Amniotic stem cell (primary cell): ENCODE measurements at places on chromosomes 5 and 9.

- no peak for DNase-seq
Measured at GRCh38 chr5:93603078-93603792, 20.2 kb downstream of the NR2F1 start.

DNA sequence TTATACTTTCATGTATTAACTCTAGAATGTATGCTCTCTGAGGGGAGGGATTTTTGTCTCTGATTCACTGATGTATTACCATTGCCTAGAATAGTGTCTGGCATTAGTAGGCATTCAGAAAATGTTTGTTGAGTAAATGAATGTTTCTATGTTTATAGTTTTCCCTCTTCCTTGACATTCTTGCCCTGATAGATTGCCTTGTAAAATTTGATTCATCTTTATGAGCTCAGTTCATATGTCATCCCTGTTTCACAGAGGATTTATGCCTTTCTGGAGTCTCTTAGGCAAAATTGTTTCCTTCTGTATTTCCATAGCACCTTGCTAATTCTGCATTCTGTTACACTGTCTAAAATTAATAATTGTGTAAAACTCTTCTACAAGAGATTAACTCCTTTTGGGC, 72.3 kb downstream of the RASA1 start:
- no peak for DNase-seq

GRCh38 chr9:89473762-89474469, 24.0 kb downstream of the SEMA4D start:
- no peak for DNase-seq

GRCh38 chr5:5887833-5888232, 465.4 kb downstream of the ICE1 start:
- DNase-seq, result no peak

- no peak for DNase-seq
Measured at GRCh38 chr5:177023303-177023664, 788 bp downstream of the ZNF346 start.

- DNase-seq, result no peak
Measured at GRCh38 chr5:177249761-177250537, 53.6 kb downstream of the RAB24 start.

- no peak for DNase-seq
Measured at GRCh38 chr9:95505717-95506427, 10.9 kb downstream of the PTCH1 start.

GRCh38 chr9:114261987-114262386, 60.9 kb upstream of the ORM1 start:
- no peak for DNase-seq

DNA sequence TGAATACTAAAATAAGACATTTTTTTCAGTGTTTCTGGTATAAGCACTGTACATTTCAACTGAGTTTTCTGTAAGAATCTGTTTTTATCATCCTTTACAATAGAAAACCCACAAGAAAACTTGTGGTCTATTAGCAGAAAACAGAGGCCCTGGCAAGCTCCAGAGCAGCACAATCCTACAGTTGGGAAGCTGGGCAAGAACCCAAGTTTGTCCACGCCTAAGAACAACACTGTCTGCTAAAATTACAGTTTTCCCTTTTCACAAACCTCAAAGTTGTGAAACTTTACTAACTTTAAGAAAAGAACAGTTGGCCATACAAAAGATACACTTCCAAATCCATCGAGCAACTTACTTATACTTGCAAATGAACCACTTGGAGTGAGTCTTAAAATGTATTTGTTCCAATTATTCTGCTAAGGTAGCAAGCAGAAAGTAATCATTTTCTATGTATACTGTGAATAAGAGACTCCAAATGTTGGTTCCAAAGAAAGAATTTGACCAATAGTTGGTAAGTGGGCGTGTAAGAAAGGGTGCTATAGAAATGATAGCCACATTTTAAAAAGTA, 982.0 kb upstream of the ARRDC3 start:
- DNase-seq, result no peak

- DNase-seq, result no peak
Measured at GRCh38 chr9:114777821-114778609, 27.8 kb downstream of the TNFSF15 start.

GRCh38 chr5:123086376-123087055, 2.5 kb upstream of the PRDM6 start:
- DNase-seq, result no peak

GRCh38 chr5:136666970-136667620, 301.8 kb upstream of the TRPC7 start:
- DNase-seq, result no peak

- DNase-seq, result peak; percentile 80
Measured at GRCh38 chr9:98860871-98861293, 53.4 kb downstream of the GALNT12 start.

DNA sequence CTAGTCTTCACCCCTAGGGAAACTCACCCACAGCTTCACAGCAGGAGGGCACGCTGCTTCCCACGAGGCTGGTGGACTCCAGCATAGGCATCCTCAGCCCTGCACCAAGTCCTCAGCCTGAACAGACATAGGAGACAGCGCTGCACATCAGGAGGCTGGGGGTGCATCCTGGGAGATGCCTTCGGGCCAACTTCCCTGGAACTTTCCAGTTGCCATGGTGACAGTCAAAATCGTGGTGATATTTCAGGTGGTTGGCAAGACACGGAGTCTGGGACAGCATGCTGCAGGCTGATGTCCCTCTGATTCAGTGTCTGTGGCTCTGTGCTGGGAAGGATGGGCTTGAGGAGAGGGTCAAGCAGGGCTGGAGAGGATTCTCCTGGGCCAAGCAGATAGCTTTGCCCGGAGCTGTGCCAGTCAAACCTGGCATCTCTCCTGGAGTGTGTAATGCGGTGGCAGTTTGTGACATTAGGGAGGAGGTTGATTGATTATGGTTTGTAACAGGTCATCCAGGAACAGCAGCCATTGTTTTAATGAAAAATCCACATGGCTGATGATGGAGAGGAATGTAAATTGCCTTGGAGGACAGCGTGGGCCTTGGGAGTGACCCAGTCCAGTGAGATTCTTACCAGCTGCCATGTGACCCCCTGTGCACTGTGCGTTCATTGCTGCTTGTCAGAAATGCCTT, 35.6 kb upstream of the SEMA4D start:
- DNase-seq, result no peak

DNA sequence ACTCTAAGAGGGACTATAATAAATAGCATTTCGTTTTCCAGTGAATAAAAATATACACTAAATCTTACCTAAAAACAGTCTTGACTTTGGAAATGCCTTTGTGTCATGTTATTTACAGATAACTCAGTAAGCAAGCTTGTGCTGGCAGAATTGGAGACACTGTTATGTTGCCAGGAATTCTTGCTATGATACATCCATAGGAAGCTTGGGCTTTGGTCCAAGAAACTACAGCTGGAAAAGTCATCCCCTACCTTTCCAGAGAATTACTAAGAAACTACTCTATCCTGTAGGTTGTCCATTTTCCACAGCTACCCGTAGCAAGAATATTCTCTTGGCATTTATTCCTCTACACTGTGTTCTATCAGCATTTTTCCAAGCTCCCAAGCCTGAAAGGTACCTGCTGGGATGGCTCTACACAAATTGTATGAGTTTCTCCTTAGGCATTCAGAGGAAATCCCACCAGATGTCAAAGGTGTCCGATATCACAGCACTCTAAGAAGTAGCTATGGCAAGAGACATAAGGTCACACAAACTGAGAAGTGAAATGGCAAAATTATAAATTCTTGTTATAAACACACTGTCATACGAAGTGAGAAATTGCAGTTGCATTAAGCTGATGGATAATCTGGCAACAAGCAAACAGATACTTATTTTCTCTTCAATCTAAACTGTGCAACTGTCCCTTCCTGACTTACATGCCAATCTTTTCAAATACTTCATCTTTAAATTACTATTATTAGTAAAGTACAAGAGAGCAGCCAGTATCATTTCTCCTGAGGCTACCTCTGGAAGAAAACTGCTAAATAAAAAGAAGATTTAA, 68.5 kb downstream of the MCTP1 start:
- no peak for DNase-seq

GRCh38 chr5:107542428-107542827, 128.3 kb downstream of the EFNA5 start:
- DNase-seq, result peak; percentile 17

- no peak for DNase-seq
Measured at GRCh38 chr5:15366676-15367391, 133.1 kb upstream of the FBXL7 start.

- DNase-seq, result no peak
Measured at GRCh38 chr9:97321691-97322090, 14.2 kb downstream of the CCDC180 start.

DNA sequence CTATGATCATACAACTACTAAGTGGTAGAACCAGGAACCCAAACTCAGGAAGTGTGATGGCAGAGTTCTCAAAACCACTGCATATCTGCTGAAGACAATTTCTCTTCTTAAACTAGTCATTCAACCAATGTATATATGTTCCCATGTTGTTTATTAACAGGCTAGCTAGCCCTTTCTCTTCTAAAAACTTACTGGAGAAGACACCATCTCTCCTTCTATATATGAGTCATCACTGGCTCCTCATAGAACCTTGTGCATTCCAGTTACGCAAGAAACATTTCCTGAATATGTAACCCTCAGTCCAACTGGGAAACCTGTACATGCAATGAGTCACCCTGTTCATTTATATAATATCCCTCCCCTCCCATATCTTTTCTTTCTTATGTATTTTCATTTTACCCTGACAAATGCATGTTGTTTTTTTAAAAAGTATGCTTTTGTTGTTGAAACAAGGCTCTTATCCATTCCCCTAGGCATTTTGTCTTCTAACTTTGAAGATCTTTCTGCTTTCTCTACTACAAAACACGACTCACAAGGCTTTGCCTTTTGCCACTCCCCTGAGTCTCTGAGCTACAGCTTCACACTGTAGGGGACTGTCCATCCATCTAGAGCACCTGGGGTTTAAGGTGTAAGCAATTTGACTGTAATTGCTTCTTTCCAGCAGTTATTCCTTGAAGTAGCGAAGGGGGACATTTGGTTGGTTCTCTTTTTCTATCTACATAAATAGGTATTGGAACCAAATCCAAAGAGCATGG, 119.5 kb downstream of the ANXA1 start:
- DNase-seq, result peak; percentile 50

- no peak for DNase-seq
Measured at GRCh38 chr9:2235623-2236022, 220.5 kb downstream of the SMARCA2 start.

GRCh38 chr9:133818444-133818843, 80.3 kb upstream of the SARDH start:
- no peak for DNase-seq

- DNase-seq, result no peak
Measured at GRCh38 chr5:168464214-168464613, 22.1 kb upstream of the RARS1 start.

GRCh38 chr5:989961-990530, 18.6 kb upstream of the NKD2 start:
- no peak for DNase-seq

DNA sequence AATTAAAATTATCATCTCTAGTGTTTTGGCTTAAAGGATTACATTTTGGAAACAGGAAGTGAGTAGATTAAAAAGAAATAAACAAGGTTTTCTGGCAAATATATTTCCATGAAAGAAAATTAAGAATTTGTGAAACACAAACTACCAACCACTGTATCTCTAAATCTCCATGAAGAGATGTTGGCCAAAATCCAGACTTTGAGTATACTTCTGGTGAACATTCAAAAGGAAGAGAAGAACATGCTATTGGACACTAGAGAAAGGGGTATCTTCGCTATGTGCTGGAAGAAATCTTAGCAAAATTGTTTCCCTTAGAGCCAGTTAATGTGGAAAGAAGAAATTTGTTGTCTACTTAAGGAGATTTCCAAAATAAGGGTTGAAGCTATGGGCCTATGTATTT, 710.4 kb upstream of the CTNND2 start:
- no peak for DNase-seq

DNA sequence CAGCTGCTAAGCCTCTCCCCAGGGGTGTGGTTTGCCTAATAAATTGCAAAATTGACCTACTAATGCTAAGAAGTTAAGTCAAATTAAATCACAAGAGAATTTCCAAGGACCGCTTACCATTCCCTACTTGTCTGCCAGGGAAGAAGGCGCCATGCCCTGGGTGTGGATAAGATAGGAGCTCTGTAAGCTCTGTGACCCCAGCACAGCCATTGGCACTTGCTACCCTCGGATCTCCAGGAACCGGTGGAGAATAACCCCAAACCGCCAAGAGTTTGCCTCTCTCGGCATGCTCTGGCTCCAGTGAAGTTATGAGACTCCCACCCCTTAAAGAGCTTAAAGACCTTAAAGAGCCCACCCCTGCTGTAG, 58.9 kb downstream of the NEURL1B start:
- no peak for DNase-seq

DNA sequence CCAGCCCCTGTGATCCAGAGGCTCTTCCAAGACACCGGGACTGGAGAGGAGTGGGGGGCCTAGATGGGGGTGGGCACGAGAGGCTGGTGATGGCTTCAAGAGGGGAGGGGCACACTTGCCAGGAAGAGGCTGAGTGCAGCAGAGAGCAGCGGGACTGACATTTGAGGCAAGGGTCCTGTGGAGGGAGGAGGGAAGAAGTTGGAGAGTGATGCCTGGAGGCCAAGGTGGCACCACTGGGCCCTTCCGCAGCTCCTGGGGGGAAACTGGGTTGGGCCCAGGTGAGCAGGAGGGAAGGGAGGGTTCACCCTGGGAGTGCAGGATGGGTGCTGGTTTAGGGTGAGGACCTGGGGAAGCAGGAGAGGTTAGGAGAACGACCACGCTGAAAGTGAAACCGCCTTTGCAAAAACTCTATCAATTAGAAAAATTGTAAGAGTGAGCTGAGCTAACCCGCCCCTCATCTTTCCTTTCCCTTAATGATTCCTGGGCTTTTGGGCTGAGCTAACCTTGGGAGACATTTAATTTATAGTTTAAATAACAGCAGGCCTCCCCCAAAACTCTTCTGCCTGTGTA, 26.2 kb downstream of the ABO start:
- no peak for DNase-seq

DNA sequence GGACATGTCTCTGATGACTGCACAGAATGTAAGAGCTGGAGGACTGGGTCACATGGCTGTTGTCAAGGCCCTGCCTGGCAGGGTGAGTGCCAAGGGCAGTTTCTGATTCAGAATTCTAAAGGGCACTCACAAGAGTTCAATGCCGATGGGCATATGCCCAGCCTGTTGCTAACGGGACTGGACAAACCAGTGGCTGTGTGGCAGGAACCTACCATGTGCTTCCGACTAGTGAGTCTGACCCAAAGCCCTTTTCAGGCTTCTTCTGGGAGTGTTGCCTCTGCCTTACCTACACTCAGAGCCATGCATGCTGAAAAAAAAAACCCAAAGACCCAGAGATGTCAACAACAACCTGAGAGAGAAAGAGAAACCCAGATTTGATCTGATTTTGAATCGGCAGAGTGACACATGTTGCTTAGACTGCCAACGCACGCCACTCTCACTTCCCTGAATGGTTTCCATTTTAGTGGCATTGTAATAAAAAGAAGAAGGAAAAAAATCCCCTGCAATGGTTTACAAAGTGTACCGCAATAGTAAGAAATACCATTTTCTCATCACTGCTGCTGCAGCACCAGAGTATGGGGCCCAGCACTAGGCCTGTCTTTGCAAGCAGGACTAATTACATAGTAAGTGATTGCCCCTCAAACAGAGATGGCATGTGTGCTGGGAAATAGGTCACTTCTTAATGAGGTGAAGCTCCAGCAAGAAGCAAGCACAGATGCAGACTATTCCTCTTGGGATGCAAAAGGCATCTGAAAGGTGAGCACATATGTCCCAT, 194.3 kb downstream of the PALM2AKAP2 start:
- no peak for DNase-seq

GRCh38 chr5:103122242-103122641, 2.1 kb downstream of the PPIP5K2 start:
- no peak for DNase-seq

- no peak for DNase-seq
Measured at GRCh38 chr9:109168170-109168569, 1.1 kb upstream of the FRRS1L start.
